Cortex of kidney (tissue), 1 donor: ENCODE measurements at places on chromosomes 4 and X.

GRCh38 chr4:159697322-159698283 lies 594.7 kb downstream of the RAPGEF2 start:
- no peak for DNase-seq

GRCh38 chrX:111854556-111855490 lies 21.2 kb upstream of the TRPC5OS start:
- DNase-seq: no peak

DNA sequence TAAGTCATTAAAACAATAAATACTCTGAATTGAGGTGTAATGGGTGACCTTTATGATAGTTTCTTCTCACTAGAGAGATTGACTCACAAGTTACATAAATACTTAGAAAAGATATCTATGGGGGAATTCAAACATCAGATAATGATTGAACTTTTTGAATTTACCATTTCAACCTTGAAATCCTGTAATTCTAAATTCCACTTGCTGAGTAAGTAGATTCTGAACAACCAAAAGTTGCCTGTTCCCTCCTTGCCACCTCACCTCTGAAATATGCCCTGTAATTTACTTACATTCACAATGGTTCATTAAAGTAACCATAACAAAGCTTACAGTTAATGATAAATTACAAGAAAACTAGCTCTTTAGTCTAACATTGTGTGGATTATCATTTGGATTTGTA lies 43.3 kb upstream of the SLC39A8 start:
- DNase-seq: no peak

DNA sequence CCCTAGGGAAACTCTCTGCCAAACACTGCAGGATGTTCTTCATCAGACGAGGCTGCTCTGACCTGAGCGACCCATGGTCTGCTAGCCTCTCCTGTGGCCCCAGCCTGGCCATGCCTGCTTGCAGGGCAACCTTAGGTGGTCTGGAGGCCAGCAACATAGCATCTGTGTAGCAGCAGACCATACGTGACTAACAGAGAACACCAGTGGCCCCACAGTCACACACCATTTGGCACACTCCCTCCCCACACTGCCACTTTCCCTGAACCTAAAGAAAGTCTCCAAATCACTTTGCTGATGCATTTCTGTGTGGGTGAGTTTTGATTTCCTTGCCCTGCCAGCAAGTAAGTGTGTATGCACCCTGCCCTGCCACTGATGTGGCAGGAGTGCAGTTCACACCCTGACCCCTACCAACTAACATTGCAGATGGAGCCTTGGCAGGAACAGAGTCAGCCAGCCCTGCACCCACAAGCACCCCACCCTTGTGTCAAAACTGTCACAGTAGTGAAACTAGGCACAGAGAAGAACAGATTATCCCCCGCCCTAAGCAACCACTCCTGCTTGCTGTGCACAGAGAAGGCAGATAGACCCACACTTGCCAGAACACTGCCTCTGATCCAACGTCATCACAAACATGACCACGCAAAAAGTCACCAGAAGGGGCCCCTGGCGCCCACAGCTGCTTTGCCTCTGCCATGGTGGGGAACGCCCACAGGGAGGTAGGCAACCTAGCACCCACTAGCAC lies 249.1 kb downstream of the SPIN4 start:
- no peak for DNase-seq

GRCh38 chrX:66050140-66050569 lies 10.3 kb upstream of the VSIG4 start:
- no peak for DNase-seq

GRCh38 chrX:148649145-148649795 lies 148.9 kb downstream of the AFF2 start:
- DNase-seq: no peak

- DNase-seq: no peak
These were observed 230.6 kb downstream of the NSUN7 start for GRCh38 chr4:40980318-40980883.
